NCI-H1105 (cell line): ENCODE measurements at places on chromosomes 3 and 15.
A peak's percentile ranks its signal among the peaks of the same experiment; 100 is the strongest.

GRCh38 chr3:29582273-29582672 lies 301.4 kb downstream of the RBMS3 start:
- DNase-seq = no peak

GRCh38 chr15:36758800-36759199 lies 179.4 kb downstream of the CDIN1 start:
- DNase-seq = no peak

DNA sequence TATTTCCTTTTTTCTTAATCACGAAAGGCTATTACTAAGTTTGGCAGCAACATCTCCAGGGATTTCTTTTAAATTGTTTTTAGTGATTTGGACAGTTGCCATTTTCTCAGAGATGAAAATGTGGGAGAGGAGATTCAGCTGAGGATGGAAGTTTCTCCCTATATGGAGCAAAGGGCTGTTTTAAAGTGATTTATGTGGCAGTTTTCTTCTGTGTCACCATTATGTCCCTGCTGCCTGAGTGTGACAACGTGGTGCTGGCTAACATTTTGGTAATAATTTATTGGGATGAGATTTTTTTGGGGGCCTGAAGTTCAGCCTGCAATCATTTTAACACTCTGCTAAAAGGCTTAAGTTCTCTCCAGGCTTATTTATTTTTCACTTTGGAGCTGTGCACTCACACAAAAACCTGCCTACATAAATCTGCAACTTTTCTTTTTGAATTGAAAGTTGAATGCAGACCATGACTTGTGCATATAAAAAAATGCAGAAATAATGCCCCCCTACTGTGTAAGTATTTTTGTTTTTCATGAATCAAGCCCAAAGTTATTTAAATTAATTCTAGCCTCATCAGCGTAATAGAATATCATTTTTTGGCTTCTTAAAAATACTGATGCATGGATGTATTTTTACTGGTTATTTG lies 210.9 kb downstream of the ZIC1 start:
- DNase-seq = no peak

- no peak for DNase-seq
Measured at GRCh38 chr15:59190291-59190690, 16.4 kb upstream of the LDHAL6B start.

DNA sequence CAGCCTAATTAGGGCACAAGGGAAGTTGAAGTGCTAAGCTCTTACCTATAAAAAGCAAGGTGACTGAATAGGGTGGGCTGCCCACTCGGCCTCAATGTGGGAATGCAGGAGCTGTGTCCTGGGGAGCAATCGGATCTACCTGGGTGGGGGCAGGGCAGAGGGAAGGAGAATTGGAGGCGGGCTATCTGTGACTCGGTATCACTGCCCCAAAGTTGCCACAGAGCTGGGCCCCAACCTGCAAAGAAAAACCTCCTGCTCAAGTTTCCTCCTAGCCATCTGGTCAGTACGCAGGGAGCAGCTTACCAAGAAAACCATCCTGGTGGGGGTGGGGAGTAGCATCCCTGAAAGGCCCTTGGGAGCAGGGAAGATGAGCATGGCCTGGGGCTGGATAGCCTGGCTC lies 10.7 kb downstream of the CIB2 start:
- DNase-seq = no peak

DNA sequence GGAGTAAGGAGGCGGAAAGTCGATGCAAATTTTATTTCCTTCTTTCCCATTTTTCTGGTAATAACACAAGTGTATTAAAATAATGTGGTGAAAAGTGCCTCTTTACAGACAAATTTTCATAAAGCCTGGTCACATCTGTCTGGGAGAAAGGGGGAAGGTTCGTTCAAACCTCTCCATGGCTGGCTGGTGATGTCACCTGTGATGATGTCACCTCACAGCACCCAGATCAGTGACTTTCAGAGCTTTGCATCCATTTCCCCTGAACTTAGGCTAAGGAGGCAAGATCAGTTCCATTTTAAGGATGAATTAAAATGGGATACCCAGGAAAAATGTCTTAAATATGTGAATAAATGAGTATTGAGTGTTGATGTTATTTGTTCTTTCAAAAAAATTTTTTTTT lies 34.1 kb downstream of the ATP10A start:
- no peak for DNase-seq

GRCh38 chr3:171011109-171011872 lies 15.2 kb downstream of the SLC2A2 start:
- no peak for DNase-seq

DNA sequence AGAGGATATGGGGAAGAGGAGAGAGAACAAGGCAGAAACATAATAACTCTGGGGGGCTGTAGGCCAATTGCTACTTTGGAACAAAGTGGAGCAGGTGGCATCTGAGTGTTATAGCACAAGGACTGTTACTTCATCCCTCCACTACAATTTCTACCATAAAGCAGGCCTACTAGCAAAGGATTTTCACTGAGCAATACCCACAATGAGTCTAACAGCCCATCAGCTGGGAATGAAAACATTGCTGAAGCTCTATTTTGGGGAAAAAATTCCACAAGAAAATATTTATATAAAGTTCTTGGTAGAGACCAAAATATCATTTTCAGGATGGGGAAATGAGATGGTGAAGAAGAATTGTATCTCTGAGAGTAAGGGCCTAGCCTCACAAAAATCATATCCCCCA lies 3.6 kb upstream of the SHC4 start:
- DNase-seq = no peak

DNA sequence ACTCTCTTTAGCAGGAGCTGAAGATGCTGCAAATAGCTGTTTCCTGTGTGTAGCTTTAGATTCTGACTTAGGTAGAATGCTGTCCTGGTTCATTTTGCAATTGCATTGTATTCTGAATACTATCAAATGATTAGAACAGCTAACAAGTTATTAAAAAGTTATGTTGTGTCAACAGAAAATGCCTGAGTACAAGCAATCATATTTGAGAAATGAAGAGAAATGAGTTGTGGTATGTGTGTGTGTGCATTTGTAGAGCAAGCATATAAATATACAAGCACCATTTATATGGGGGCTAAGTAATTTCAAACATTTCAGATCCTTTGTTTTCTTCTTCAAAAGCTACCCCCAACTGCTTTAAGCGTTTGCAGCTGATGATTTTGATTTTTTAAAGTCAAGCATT lies 7.8 kb downstream of the ZIC1 start:
- DNase-seq = no peak

DNA sequence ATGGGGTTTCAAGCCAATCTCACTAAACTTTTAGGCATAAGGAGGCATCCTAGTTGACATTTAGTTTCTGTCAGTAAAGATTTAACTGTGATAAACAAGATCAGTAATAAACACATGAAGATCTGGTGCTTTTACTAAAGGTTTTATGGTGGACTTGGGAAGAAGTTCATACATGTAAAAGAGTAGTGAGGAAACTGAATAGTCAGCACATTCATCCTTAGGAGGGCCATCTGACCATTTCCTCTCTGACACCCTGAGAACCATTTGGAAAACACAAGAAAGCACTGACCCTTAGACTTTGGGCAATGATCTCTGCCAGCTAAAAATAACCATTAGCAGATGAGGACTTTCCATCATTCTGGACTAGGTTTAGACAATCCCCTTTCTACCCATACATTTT lies 1040.9 kb downstream of the AGBL1 start:
- no peak for DNase-seq

DNA sequence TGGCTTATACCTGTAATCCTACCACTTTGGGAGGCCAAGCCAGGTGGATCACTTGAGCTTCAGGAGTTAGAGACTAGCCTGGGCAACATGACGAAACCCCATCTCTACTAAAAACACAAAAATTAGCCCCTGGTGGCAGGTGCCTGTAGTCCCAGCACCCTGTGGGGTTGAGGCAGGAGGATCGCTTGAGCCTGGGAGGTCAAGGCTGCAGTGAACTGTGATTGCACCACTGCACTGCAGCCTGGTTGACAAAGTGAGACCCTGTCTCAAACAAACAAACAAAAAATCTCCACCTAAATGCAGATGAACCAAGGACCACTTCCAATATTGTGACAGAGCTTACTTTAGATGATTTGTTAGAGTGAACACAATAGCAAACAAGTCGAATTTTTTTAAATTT lies 53.7 kb downstream of the TP53BP1 start:
- DNase-seq = no peak

DNA sequence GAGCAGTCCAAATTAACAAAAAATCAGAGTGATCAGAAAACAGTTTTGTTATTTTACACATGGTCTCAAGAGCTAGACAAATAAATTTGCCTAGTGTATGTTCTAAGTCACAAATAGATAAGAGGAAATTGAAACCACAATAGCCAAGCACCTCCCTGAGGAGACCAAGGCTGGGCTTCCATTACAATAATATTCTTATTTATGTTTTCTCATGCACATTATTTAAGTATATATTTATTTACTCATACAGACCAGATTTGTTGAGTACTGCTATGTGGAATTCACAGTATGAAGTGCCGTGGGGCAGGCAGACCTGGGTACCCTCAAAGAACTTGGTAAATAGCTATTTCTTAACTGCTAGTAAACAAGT lies 242.3 kb upstream of the ICE2 start:
- no peak for DNase-seq

DNA sequence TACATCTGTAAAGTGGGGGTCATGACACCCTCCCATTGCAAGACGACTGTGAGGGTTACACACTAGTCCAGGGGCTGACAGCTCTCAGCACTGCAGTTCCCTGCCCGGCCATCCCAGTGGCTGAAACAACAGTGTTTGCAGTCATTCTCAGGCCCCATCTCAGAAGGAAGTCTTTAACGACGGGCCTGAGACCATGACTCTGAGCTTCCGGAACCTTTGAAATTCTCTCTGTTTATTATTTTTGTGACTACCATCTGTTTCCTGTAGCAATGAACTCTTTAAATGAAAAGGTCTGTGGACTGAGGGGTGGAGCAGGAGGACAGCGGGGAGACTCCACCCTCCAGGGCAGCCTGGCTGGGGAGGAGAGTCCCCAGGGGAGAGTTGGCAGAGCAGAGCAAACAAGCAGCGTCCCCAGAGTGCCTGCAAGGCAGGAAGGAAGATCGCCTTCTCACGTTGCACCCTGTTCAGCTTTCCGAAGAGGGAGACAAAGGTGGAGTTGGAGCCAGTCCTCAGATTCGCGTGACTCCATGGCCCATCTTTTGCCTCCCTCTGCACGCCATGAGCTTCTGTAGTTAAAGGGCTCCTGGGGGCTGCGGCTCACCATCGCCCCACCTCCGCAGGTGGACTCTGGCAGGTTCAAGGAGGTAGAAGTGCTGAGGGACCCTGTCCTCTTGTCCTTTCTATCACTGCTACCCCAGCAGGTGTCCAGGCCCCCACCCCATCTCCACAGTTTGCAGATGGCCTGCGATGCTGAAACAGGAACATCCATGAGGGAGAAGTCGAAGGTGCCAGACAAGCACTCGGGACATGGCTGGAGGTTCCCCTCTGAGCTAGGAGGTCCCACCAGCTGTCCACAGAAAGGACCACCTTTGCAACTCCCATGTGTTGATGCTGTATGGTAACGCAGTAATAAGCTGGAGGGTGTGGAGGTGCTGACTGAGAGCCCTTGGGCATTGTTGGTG lies 525.8 kb upstream of the PROK2 start:
- no peak for DNase-seq

GRCh38 chr3:29493109-29493508 lies 212.2 kb downstream of the RBMS3 start:
- DNase-seq = no peak

GRCh38 chr15:29208352-29208751 lies 61.3 kb downstream of the NSMCE3 start:
- DNase-seq = peak; percentile 39

GRCh38 chr15:69857686-69858391 lies 239.9 kb downstream of the TLE3 start:
- no peak for DNase-seq

DNA sequence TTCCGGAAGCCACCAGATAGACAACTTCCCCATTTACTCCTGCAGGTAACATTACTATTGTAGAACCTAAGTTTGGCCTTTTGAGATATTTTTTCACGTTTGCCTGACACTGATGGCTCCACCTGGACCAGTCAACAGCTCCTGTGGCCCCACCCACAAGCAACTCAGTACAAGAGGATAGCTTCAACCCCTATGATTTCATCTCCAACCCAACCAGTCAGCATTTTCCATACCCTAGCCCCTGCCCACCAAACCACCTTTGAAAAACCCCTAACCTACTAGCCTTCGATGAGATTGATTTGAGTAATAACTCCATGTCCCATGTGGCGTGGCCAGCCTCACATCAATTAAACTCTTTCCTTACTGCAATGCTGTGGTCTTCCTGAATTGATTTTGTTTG lies 950 bp upstream of the EHHADH start:
- no peak for DNase-seq

DNA sequence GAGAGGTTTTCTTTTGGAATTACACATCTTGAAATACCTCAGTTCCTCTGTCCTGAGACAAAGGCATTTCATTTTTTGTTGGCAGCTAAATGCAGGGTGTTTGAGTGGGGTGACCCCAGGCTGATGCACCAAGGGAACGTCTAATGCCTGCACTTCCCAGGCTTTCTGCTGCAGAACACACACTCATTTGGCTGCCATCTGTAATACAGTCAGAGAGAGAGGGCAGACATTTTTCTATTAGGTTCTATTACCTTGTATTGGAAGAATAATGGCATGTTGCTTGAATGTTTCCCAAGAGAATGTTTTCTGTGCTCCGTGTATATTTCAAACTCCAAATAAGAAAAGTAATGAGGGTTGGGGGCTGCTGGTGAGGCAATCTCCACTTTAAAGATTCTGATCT lies 87.1 kb downstream of the PTPRG start:
- no peak for DNase-seq

DNA sequence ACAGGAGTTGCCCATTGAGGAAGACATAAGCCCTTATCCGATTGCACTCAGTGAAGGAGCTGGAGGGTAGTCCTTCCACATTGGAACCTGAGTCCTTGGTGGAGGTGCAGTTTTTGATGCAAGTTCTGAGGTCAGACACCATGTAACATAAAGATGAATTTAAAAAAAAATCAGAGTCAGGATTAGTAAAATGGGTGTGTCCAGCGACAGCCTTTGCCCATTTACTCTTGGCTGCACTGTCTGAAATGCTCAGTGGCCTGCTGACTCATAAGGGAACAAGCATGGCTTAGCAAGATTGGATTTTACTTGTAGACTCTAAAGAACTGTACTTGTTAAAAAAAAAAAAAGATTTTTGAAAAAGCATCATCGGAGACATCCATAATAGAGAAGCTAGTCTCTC lies 241.1 kb upstream of the TOPAZ1 start:
- DNase-seq = no peak
